LoVo (cell line): ENCODE measurements at places on chromosomes 6 and 20.

DNA sequence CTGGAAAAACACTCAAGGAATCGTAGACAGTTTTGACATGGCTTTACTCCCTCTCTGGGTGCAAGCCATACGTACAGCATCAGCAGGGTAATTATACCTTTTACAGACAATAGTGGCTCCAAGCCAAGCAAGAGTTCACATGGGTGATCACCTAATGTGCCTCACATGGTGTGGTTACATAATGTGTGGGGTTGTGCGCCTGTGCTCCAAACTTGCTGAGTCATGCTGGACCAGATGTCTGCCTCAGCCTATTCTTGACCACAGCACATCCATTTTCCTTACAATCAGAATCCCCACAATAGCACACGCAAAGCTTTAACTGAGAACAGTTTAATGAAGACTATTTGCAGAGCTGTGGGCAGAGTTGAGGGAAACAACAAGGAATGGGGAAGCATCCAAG lies 74.5 kb downstream of the ALDH8A1 start:
- no peak for DNase-seq

GRCh38 chr6:125858427-125859320 lies 67.9 kb downstream of the NCOA7 start:
- DNase-seq, result peak; percentile 64

- peak; percentile 21 for DNase-seq
Observed at GRCh38 chr20:45407067-45407745, 883 bp upstream of the DBNDD2 start.

DNA sequence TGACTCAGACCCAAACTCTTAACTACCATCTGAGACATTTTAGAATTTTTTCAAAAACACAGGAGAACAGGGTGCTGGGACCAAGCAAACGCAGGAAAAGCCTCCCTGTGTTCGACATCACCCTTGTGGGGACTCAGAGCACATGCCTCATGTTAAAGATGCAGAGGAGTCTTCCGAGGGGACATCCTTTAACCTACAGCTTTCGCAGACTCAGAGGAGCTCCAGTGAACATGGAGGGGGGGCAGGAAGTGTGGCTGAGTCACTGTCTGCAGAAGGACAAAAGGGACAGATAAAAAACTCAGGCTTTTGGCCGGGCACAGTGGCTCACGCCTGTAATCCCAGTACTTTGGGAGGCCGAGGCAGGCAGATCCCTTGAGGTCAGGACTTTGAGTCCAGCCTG lies 15.1 kb downstream of the BMP7 start:
- no peak for DNase-seq

GRCh38 chr20:24842918-24843715 lies 106.0 kb upstream of the CST7 start:
- no peak for DNase-seq

GRCh38 chr6:90301816-90302215 lies 5.2 kb upstream of the BACH2 start:
- DNase-seq, result no peak

DNA sequence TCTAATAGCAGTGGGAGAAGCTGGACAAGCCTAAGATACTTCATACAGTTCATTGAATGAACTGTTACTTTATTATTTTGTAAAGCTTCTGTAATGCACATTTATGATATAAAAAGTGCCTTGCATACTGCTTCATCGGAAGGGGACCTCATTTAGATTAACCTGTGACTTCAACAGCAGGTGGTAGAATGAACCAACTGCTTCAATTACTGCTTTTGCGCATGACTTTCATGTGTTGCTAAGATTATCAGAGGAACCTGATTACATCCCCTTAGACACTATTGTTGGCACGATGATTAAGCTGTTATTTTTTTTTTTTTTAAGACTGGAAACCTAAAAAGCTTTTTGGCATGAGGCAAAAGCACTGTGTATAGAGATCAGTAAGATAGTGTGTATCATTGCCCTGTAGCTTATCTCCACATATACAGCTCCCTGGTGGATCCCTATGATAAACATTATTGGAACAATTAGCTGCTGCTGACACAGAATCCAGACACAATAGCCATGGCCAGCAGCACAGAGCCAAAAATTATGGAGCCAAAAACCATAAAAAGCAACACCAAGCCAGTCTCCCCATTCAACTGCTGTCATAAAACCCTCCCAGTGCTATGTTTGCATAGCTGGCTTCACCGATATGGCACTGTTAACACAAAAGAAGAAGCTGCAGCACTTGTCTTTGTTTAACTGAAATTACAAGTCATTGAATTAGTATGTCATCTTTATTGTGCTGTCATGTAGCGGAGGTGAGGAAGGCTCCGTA lies 731.6 kb upstream of the MMS22L start:
- no peak for DNase-seq

- DNase-seq, result no peak
Observed at GRCh38 chr20:46807998-46808397, 86.6 kb upstream of the EYA2 start.

DNA sequence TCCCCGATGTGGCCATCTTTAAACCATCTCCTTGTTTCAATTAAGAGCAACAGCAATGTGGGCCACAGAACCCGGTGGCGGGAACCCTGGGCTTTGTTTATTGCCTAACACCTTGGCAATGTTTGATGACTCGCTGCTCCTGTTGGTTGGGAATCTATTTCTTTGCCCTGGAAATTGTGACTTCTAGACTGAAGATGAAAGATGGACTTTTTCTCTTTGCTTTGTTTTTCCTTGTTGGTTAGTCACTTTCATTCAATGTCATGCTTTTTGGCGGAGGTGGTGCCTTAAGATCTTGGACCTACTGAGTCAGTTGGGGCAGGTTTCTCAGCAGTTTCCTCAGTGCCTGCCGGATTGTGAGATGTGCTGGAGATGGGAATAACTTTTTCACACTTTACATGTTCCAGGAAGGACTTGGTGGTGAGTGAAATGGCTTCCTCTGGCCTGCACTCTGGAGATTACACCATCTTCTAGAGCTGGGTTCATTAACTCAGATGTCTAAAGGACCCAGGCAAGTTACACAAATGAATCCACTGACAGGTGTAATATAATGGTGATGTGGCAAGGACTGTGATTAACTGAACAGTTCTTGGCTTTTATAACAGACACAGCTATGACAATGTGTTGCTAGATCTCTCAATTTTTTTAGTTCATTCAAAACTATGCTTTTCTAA lies 56.3 kb downstream of the TSHZ2 start:
- no peak for DNase-seq

GRCh38 chr6:167130008-167130677 lies 7.2 kb downstream of the CCR6 start:
- no peak for DNase-seq

DNA sequence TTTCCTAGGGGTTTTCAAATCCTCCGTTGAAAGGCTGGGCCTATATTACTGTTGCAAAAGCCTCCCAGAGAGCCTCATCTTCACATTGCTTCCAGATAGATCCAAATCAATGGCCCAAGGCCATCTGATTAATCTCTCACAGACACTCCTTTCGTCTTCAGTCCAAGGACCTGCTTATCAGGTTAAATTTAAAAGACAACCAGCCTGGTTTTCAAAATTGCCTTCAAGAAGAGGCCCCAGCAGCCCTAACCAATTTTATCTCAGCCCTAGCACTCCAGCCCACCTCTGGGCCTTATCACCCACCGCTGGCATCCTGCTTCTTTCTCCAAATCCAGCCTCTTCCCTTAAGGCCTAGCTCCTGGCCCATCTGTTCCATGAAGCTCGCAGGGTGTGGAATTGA lies 15.5 kb upstream of the CCND3 start:
- no peak for DNase-seq

DNA sequence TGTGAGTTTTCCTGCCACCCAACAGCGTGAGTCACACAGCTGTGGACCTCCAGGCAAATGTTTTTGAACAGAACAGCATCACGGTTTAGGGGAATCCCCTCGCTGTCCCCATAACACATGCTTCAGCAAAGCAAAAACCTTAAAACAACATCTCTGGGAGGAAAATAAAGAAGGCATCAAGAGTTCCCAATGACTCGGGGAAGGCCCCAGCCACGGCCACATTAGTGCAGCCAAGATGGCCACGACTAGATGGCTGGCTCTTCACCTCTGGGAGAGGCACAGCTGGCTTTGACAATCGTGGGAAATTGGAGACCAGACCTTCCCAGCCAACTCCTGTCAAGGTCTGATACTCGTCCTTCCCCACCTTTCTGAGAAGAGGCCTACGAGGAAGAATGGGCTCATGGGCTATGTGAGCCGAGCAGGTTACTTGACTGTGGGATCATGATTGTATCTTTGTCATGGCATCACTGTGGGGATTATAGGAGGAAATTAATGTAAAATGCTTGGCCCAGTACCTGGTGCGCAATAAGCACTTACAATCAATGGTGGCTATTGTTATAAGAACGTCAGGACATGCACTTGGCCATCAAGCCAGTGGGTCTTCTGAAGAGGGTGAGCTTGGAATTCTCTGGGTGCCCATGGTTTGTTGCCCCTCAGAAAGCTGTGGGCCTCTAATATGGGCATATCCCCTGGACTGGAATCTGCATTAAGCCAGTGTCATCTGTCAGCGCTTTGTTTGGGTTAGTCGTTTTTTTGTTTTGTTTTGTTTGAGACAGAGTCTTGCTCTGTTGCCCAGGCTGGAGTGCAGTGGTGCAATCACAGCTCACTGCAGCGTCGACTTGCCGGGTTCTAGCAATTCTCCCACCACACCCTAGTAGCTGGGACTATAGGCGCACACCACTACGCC lies 43.6 kb downstream of the FGD2 start:
- DNase-seq, result no peak

GRCh38 chr6:156413154-156413553 lies 364.0 kb upstream of the ARID1B start:
- DNase-seq, result no peak

GRCh38 chr6:143478479-143479062 lies 28.0 kb downstream of the PEX3 start:
- no peak for DNase-seq

- no peak for DNase-seq
Observed at GRCh38 chr6:136757150-136757549, 35.1 kb downstream of the MAP3K5 start.

DNA sequence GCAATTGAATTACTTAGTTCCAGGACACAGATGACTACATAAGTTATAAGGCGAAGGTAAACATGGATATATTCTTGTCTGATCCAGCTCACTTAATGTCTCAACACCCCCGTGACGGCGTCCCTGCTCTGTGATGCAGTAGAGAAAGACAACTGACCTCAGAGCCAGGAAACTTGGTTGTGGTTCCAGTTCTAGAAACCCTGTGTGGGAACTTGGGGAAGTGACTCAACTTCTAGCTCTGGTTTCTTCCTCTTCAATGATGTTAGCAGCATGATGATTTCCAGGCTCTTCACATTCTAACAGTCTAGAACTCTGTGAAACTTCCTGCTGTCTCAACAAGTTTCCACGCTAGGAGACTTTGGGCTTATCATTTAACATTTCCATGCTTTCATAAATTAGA lies 18.4 kb downstream of the LAMA4 start:
- no peak for DNase-seq

DNA sequence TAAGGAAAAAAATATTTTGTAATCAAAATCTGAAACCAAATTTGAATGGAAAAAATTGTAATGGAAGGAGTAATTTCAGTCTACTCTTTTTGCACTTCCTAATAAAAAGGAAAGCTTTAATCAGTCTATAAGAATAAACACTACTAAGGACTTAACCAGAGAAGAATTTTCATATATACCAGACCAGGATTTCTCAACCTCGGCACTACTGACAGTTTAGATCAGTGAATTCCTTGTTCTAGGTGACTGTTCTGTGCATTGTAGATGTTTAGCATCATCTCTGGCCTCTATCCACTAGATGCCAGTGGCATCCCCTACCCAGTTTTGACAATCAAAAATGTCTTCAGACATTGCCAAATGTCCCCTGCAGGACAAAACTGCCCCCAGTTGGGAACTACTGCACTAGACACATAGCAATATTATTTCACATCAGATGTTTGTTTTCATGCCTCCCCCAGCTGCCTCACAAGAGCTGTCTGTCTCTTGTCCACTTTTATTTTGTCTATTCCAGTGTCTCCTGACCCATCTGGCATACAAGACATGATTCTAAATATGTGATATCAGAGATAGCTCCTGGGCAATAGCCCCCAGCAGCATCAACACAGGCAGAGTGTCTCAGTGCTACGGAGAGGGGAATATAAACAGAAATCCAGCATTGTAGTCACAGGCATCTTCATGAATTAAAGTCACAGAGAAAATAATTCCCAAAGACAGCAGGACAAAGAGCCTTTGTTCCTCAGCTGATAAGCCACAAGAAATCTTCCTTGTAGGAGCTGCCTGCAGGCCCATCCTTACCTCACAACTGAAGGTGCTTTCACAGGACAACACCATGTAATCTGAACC lies 27.0 kb downstream of the DNAAF9 start:
- DNase-seq, result no peak

DNA sequence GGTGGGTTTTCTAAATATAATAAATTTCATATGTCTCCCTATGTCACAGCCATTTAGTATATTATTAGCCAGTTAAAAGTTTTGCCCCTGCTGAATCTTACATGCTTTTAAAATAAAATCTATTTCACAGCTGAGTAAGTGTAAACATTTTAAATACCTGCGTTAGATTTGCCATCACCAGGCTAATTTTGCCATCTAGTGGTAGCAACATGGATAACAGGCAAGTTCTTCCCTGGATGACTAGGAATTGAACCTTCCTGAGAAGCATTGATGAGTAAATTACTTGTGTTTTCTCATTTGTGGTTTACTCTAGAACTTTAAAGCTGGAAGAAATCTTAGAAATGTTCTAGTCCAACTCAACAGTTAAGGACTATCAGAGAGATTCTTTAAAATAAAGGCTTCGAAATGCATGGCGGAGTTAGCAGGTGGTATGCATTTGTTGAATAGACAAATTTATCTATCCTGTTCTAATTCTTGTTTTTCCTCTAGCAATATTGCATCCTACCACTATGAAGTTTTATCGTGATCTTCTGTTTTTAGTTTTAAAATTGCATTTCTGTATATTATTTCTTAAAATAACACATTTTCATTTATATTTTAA lies 2.6 kb downstream of the PRSS35 start:
- DNase-seq, result peak; percentile 72

- no peak for DNase-seq
Observed at GRCh38 chr6:39790772-39791171, 1.4 kb upstream of the DAAM2 start.

DNA sequence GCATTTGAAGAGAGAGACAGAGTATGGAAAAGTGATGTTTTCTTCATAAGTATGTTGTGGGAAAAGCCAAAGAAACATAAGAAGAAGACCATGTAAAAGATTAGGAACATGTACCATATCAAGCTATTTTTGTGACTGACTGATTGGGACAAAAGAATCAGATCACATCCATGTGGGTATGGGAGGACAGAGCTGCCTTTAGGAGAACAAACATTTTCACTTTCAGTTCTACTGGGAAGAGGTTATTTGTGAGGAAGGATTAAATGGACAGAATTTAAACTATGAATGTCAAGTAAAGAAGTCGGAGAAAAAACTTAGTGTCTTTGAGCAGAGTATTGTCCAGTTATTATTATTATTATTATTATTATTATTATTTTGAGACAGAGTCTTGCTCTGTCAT lies 124.4 kb upstream of the HCRTR2 start:
- DNase-seq, result no peak

- DNase-seq, result no peak
Observed at GRCh38 chr20:50682065-50682464, 9.3 kb downstream of the RIPOR3 start.

- no peak for DNase-seq
Observed at GRCh38 chr20:61352346-61353260, 100.5 kb downstream of the CDH4 start.
